Stimulated activated CD8-positive, alpha-beta memory T cell treated with anti-CD3 and anti-CD28 coated beads, Interleukin-15, amount 100 ng/mL, for 1 hour (primary cell): ENCODE measurements at places on chromosomes 2 and 18.
A peak's percentile ranks its signal among the peaks of the same experiment; 100 is the strongest.

- no peak for DNase-seq
These were observed 1.2 kb downstream of the TMEM237 start for GRCh38 chr2:201642086-201642578.

DNA sequence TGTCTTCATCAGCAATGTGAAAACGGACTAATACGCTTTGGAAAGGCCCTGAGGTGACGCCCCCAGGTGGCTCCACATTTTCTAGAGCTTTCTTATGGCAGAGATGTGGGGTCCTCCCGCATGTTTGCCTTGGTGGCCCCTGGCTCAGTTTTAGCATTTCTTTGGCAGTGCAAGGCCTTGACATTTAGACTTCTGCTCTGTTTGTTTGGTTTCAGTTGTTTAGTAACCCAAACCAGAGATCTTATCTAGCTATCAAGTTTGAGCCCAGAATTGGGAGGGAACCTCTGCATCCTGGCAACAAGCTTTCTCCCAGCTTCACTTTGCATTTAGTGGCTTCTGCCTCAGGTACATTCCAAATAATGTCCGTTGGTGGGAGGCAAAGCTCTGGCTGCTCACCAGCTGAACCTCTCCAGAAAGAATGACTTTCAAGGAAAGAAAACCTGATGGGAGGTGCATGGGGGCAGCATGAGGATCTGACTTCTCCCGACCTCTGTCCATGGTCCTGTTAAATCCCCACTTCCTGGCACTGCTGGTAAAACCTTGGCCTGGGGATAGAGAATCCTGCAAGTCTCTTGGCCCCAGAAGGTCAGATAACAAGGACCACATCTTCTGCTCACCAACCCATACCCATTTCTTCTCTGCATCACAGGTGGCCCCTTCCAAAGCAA, 12.0 kb upstream of the MBP start:
- DNase-seq = no peak

- no peak for DNase-seq
These were observed 52.0 kb upstream of the CALCRL start for GRCh38 chr2:187499941-187500532.

DNA sequence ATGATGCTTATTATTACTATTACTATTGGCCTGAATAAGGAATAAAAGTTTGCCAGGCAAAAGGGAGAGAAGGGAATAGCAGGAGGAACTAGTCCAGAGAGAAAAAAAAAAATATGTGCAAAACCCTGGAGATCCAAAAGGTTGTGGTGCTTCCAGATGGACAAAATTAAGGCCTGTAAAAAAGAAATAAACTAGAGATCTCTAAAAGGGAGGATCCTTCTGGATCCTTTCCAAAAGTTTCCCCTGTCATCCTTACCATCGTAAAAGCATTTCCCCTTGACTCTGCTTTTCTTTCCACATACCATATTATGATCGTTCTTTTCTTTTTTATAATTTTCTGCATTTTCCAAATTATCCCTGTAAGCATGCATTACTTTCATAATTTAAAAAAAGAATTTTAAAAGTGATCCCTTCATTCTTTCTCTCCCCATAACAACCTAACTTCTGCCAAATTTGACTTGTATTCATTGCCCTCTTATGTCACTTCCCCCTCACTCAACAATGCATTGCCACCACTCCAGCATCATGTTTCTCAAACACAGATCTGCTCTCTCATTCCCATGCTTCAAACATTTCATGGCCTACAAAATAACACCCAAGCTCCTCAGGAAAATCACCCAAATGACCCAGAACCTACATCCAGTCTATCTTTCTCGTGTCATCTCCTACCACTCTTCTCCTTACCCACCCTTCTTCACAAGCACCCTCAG, 40.3 kb downstream of the RBMS1 start:
- DNase-seq = no peak

- no peak for DNase-seq
These were observed 156.0 kb downstream of the TANC1 start for GRCh38 chr2:159124441-159124911.

DNA sequence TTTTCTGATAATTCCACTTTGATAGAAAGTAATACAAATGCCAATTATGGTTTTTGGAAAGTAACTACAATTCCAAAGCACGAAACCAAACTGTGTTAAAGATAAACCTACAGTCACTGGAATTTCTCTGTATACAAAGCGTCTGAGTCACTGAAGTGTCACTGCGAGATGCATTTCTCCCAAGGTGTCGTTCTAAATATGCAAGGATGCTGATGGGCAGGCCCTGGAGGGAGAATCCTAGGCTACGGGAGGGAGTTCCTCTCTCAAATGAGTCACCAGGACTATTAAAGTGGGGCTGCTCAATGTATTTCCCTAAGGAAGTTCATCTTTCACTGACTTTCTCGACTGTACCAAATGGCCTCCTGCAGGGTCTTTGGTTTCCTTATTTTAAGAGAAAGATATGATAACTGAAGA, 163.8 kb upstream of the STK17B start:
- DNase-seq = no peak

DNA sequence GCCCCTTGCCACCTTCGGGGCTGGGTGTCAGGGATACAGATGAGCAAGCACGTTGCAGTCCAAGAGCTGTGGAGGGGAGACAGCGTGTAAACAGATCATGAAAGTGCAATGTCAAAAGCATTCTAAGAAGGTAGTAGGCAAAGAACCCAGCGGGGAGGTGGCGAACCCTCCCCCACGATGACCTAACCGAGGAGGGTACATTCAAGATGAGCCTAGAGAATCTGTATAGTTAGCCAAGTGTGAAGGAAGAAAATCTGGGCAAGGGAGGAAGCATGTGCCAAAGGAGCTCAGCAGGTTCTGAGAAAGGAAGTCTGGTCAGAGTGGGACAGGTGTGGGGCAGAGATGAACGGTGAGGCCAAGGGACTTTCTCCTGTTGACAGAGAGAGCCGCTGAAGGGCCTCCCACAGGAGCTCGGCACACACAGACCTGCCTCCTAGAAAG, 106.9 kb downstream of the SP3 start:
- DNase-seq = no peak

- DNase-seq = no peak
These were observed 27.8 kb upstream of the COL6A3 start for GRCh38 chr2:237441605-237442274.

- no peak for DNase-seq
These were observed 83.6 kb downstream of the FARSB start for GRCh38 chr2:222572264-222572721.

GRCh38 chr2:107174171-107174570, 288.2 kb upstream of the ST6GAL2 start:
- DNase-seq = no peak

- DNase-seq = no peak
These were observed 2.2 kb downstream of the RND3 start for GRCh38 chr2:150485114-150485870.

DNA sequence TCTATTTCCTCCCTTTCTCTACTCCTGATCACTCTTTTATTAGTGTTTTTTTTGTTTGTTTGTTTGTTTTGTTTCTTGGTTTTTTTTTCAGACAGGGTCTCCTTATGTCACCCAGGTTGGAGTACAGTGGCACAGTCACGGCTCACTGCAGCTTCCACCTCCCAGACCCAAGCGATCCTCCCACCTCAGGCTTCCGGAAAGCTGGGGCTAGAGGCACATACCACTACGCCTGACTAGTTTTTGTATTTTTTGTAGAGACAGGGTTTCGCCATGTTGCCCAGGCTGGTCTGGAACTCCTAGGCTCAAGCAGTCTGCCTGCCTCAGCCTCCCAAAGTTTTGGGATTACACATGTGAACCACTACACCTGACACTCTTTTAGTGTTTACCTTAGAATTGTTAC, 122.3 kb downstream of the ATL2 start:
- no peak for DNase-seq

DNA sequence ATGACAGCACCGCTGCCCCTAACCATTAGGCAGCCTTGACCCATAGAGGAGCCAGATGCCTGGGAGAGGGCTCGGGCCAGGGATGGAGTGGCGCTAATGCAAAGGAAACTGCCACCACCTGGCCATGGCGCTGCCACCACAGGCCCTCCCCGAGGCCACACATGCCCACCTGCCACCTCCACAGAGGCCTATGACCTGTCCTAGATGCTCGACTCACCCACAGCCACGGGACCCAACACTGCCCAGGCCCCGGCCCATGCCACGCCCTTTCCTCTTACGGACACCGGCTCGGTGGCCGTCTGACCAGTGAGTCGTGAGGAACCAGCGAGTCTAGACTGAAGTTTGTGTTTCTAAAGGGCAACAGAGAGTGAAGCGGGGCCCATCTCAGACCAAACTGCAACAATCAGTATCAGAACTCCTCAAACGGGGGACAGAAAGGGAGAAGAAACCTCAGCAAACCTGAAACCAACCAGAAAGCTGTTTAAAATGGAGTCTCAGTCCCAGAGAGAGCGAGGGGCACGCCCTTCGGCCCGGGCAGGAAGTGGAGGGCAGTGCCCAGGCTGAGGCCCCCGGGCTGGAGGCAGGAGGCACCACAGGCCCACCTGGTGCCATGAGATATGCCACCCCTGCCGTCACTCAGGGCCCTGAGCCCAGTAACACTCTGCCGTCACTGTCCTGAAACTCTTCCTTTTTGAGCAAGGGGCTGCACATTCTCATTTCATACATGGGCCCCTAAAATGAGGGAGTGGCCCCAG, 711 bp downstream of the GPR17 start:
- no peak for DNase-seq

DNA sequence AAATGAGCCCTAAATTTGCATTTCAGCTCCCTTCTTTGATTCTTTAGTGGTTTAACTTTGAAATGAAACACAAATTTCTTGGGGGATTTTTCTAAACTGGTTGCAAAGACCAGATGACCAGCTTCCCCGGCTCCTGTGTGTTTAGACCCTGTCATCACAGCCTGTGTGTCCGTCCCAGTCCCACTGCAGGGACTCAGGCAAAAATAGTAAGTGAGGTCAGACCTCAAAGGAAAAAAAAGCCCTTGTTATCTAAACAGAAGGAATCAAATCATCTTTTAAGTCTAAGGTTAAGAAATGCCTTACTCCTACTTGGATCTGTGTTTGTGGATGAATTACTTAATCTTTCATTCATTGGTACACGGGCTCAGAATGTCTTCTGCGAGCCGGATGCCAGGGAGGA, 423.7 kb downstream of the LPIN1 start:
- no peak for DNase-seq

GRCh38 chr18:10935588-10935987, 213.8 kb downstream of the PIEZO2 start:
- DNase-seq = no peak

GRCh38 chr2:179701524-179702110, 159.8 kb downstream of the ZNF385B start:
- no peak for DNase-seq

DNA sequence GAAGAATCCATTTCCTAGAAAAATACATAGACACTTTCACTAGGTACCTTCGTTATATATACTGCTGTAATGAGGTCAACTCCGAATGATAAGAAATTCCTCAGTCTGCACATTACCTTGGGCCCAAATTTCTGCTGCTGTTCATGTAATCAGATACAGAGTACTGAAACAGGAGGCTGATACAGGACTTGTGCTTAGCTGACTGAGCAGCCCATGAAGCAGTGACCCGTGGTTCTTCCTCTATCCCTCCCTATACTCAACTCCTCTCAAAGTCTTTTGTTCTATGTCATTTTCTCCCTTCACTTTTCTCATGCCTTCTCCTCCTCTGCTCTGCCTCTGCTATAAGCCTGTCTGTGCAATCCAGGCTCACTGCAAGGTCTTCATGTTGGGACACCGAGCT, 57.5 kb upstream of the ST8SIA5 start:
- DNase-seq = no peak

- no peak for DNase-seq
These were observed 2.4 kb downstream of the PELI1 start for GRCh38 chr2:64141674-64142405.

DNA sequence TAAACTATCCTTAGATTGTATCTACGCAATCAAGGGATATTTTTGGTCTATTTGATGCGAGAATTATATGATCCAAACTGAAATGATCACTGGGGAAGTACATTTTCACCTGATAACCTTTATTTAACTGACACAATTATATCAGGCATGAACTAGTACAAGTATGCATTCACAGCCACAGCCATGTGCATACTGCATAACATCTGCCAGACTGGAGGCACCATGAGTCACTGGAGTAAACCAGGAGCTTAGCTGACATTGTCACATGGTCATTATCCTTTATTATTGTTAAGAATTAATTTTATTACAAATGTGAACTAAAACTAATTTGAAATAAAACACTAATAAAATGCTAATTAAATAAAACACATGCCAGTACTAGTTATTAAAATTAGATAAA, 1127.1 kb downstream of the DPP10 start:
- no peak for DNase-seq

GRCh38 chr2:236531996-236532395, 37.6 kb upstream of the ACKR3 start:
- DNase-seq = no peak

- no peak for DNase-seq
These were observed 25.0 kb downstream of the FN1 start for GRCh38 chr2:215410932-215411285.

- DNase-seq = no peak
These were observed 418.3 kb upstream of the SPHKAP start for GRCh38 chr2:228599781-228600180.

DNA sequence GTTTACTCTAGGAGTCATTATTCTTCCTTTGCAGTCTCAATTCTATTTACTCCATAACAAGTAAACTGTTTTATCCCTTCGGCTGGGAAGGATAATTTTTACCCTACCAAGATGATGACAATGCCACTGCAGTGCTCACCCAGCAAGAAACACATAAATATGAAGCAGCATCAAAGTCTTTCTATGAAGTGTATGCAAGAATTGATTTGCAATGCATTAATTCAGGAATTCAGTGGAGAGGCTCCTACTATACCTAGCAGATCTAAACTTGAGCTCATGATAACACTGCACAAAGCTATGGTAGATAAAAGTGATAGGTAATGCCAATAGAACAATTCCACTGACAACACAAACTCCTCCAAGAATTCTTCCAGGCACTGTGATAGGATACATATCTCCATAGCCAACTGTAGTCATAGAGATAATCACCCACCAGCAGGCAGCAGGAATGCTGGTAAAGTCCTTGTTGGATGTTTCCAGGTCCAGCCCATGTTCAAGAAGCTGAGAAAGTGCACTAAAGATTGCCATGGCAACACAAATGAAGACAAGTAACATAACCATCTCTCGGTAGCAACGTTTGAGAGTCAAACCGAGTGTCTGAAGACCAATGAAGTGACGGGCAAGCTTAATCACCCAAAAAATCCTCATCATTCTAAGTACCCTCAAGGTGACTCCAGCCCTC, 49.9 kb downstream of the KCNG3 start:
- no peak for DNase-seq

- no peak for DNase-seq
These were observed 405.0 kb downstream of the XIRP2 start for GRCh38 chr2:167293172-167293781.

GRCh38 chr2:85678794-85679672, 11.0 kb upstream of the SFTPB start:
- peak; percentile 51 for DNase-seq

GRCh38 chr18:60049172-60049571, 149.4 kb downstream of the PMAIP1 start:
- no peak for DNase-seq

DNA sequence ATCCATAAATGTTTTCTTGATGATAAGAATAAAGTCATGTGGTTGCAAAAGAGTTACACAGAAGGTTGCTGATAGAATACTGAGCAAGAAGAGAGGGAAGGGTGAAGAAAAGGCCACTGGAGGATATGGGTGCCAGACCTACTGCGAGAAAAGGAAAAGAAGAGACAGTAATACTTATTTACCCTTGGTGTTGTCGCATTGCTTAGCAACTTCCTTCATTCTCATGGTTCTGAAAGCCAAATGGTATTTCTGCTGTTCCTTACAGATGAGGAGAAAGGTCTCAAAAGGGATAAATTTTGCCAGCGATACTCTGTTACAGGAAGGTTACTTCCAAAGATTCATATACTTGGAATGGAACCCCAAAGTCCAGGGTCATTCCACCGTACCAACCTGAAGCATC, 62.5 kb downstream of the LHCGR start:
- DNase-seq = no peak
